ENCODE measurements at places on chromosomes 4 and X.

DNA sequence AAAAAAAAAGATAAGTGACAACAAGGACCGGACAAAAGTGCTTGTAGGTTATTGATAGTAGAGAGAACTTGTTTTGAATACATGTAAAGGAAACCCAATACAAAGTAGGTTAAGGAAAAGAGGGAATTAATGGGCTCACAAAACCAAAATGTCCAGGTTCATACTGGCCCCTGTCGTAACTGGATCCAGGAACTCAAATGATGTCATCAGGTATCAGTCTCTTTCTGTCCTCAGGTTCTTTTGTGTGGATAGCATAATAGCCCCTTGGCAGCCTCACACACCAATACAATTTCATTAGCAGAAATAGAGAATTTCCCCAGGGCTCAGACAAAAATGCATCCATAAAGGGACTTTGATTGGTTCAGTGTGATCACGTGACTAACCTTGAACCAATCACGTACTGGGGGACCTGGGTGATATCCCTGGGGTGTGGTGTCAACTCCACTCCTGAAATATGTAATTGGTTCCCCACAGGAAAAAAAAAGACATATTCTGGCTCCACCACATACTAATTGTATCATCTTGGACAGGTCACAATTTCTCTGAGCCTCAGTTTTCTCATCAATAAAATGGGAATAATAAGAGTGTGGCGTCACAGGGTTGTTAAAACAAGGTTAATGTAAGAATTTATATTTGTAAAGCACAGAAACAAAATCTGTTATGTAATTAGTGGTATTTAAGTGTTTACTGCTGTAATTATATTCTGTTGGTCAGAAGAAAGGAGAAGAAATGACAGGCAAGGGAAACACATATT, 174.8 kb downstream of the PDGFRA start:
- no peak for DNase-seq

DNA sequence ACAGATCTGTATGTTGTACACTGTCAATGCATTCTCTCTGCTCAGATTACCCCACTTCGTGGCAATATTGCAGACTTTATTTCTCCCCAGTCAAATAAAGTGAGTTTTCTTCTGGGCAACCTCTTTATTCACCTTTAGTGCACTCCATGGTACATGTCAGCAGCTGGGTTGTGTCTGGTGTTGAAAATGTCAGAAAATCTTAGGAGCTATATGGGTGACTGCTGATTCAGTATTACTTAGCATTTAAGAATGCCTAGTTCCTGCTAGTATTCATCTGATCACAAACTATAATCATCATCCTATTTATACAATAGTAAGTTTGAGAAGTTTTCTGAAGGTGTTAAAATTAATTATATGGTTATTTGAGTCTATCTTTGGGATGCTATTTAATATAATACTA, 112.5 kb downstream of the CFAP299 start:
- DNase-seq = no peak

DNA sequence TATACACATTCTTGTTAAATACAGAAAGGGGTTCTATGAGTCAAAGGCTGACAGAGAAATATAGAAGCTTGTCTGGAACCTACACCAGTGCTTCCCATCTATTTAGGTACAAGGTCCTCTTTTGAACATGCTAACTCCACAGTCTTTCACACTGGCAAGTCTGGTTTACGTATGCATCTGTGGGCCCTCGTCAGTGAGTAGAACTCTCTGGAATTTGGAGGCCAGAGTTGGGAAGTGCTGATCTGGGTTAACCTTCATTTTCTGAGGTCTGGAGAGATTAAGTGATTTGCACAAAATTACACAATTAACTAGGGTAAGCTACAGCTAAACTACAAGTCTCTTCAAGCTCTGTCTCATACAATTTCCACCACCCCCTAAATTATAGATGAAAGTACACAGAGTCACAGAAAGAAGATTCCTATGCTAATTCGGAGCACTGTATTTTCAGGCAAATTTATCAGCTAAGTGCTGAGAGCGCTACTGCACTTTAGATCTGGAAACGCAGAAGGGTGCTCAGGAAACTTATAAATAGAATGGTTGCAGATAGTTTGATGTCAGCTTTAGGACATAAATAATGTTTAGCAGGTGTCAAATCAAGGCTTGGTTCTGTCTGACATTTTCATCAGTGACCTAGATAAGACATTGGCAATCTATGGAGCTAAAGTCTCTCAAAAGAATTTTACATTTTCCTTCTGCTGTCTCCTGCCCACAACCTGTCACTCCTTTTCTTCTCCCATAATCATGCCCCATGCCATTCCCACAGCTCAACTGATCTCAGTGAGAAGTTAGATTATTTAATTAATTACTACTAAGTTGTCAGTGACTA, 43.0 kb upstream of the PDLIM5 start:
- DNase-seq = no peak

DNA sequence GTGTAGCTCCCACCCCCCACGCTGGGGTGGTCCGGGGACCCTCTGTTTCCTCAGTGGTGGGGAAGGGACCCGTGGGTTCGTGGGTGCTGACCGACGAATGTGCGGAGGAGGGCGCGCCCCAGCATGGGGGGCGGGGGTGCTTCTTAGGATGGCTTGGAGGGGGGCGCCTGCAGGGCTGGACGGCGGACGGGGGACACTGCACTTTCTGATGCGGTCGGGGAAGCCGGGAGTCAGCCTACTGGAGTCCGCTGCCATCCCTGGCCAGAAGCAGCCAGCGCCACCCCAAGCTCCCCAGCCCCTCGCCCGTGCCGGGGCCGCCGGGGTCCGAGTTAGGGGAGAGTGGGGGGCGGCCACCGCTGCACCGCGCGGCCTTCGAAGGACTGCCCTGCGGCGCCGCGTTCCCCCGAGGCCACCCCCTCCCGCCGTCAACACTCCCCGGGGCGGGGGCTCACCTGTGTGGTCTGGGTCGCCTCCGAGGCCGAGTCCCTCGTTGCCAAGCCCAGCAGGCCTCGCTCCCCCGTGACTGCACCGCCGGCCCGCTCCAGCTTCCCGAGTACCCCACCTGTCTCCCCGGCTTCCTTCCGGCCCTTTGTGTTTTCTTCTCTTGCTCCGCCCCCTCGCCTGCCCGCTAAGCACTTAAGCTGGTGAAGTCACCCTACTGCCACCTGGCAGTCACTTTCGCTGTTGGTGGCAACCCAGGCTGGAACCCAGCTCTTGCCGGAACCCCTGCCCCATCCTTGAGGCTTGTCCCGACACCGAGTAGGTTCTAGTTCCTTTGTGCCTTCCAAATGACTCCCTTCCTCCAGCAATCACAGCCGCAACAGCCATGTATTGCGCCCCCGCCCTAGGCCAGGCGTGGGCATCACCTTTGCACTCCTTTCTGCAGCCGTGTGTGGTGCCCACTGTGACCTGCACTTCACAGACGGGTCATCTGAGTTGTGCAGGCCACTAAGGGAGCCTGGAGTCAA, at the start of gene OCIAD2:
TSS of gene OCIAD2 (minus strand) at position 569 of the 968 bp plus-strand sequence. CDS start 2,225 bp downstream, outside the sequence.
- DNase-seq = peak; percentile 87

GRCh38 chr4:109982521-109982920, 69.8 kb downstream of the EGF start:
- no peak for DNase-seq

GRCh38 chr4:107721436-107722100, 1.5 kb upstream of the PAPSS1 start:
- peak; percentile 30 for DNase-seq

DNA sequence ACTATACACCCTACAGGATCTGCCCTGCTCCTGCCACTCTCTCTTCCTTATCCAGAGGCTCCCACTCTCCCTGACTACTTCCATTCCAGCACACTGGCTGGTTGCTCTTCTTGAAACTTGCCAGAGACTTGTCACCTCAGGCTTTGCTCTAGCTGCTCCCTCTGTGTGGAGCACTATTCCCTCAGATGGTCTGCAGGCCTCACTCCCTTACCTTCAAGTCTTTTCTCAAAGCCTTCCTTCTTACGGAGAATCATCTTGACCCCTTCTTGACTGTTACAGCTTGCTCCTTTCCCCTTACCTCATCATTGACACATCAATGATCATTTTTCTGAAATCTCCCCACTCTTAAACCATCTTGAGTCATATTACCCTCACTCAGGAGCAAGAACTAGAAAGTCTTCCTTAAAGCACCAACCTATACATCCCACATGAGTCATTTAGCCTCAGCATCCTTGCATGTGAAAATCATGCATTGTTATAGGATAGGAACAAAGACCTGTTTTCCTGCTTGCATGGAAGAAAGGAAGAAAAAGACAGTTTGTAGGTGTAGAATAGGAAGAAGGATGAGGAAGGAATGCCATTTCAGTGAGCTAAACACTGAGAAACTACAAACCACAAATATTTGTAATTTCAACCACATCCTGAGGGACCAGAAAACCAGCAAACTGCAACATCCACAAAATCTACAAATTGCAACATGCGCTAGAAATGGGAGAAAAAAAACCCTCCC, 55.7 kb downstream of the ANTXR2 start:
- DNase-seq = no peak

- DNase-seq = no peak
Observed at GRCh38 chr4:8919651-8920288, 48.1 kb upstream of the HMX1 start.

GRCh38 chr4:52036886-52037530, 1.1 kb downstream of the SGCB start:
- DNase-seq = no peak

DNA sequence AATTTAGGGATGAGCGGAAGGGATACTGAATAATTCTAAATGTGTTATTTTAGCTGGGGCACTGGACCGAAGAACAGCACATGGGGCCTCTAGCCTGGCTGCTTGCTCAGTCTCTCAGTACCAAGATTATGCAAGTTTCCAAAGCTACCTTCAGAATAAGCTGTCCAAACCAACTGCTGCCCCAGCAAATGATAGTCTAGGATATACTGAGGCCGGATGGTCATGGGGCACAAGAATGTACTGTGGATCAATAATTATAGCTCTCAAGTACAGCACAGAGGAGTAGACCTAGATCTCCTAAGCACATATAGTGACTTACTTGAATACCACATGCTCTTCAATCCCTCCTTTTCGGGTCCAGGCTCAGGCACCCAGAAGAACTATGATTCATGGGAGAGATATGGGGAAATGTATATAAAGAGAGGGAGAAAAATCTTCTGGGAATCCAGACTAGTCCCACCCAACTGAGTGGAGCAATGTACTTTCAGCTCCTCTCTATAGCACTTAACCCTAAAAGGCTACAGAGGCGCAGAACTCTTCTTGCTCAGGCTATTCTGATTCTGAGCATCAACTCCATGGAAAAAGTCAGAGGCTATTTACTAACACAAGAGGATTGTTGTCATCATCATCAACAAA, 160.3 kb upstream of the GPC4 start:
- no peak for DNase-seq

Measured in activated CD4-positive, alpha-beta T cell treated with anti-CD3 and anti-CD28 coated beads, Interleukin-2, amount 10 ng/mL, durations not matched to agents 7 days and 5 days (primary cell).